ENCODE measurements at places on chromosomes 1 and 21.
A peak's percentile ranks its signal among the peaks of the same experiment; 100 is the strongest.

- DNase-seq: no peak
These were observed 54.9 kb downstream of the PTPRF start for GRCh38 chr1:43585557-43585956.

GRCh38 chr1:176558561-176558960 is 95.6 kb downstream of the PAPPA2 start:
- DNase-seq: no peak

DNA sequence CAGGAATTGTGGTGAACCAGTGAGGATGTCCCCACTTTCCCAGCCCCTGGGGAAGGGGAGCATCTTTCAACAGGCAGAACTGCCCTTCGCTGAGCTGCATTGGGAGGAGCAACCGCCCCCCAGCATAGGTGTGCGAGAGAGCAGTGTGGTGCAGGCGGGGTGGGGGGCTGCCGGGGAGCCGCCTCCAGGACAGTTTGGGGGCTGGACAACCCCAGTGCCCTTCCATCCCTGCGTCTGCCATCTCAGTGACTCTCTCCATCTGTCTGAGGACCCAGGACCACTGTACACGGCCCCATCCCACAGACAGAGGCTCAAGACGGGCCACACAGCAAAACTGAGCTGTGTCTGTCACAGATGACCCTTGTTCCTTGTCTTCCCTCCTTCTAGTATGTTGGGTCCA is 14.2 kb downstream of the PODN start:
- no peak for DNase-seq

- no peak for DNase-seq
These were observed 1.4 kb downstream of the VPS13D start for GRCh38 chr1:12231276-12231595.

GRCh38 chr1:55217226-55217986 is 2.2 kb upstream of the USP24 start:
- DNase-seq: no peak

DNA sequence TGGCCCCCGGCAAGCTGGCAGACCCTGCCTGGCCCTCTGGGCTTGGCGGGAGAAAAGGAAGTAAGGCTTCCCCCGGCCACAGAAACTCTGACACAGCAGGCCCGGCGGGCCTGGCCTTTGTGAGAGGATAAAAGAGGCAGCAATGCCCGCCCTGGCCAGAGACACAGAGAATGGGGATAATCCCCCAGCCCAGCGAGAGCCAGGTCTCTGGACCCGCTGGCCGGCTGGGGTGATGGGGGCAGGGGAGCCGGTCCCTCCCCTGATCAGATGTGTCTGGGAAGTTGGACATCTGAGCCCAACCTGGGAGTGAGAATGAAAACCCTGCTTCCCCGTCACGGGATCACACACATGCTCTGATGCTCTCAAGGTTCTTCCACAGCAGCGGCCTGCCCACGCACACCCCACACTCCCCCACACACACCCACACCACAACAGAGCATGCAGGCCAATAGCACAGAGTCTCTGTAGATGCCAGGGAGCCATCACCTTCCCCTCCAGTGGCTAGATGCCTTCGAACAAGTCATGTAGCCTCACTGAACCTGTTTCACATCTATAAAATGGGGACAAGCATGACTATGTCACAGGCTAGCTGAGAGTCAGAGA is 4.2 kb downstream of the RSPO1 start:
- DNase-seq: no peak

DNA sequence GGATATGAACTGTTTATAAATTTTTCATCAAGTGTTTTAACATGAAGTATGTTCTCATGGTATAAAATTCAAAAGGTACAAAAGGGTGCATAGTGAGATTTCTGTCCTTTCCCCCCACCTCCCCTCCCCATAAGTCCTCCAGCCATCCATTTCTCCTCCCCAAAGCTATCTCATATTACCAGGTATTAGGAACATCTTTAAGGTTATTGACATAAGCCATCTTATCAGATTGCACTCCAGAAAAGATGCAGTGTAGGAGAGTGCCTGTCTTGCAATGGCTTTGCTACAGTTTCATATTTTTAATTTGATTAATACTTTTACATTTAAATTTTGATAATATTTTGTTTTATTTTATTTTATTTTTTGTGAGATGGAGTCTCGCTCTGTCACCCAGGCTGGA is 13.5 kb upstream of the HPCAL4 start:
- no peak for DNase-seq

DNA sequence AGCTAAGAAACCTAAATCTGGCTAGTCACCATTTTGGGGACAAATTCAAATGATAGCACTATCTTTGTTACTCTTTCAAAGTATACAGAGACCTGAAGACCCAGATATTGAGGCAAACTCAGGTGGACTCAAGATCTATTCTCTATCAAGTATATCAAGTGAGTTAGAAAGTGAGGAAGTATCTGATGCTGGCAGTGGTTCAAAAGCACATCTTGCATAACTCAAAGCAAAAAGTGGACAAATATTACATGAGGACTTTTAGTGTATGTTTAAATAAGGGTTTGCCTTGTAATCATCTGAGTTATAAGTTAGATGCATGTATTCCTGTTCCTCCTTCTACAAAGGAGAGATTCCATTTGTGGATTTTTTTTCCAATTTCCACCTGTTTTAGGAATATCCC is 338.4 kb downstream of the DISC1 start:
- DNase-seq: no peak

DNA sequence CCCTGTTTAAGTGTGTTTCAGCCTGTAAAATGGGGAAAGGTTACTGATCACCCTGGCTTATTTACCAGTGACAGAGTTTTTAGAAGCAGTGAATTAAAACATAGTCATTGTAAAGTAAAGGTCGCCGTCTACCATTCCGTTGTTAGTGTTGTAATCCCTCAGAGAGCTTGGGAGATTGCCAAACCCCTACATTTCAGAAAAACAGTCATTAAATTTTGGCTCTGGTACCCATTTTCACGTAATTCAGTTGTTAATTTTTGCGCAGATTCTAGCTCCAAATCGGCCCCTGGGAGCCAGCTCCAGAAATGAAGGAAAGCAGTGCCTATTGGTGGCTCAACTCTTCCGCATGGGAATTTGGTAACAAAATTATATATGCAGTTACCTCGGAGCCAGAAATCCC is 127.7 kb upstream of the AJAP1 start:
- DNase-seq: no peak

- no peak for DNase-seq
These were observed 21.3 kb downstream of the RUNX1 start for GRCh38 chr21:35027563-35028450.

- DNase-seq: no peak
These were observed 5.6 kb downstream of the MX2 start for GRCh38 chr21:41367301-41367944.

GRCh38 chr1:62997884-62998283 is 214.0 kb downstream of the ATG4C start:
- DNase-seq: no peak

- DNase-seq: no peak
These were observed 308.6 kb downstream of the MATN1 start for GRCh38 chr1:30414851-30415165.

DNA sequence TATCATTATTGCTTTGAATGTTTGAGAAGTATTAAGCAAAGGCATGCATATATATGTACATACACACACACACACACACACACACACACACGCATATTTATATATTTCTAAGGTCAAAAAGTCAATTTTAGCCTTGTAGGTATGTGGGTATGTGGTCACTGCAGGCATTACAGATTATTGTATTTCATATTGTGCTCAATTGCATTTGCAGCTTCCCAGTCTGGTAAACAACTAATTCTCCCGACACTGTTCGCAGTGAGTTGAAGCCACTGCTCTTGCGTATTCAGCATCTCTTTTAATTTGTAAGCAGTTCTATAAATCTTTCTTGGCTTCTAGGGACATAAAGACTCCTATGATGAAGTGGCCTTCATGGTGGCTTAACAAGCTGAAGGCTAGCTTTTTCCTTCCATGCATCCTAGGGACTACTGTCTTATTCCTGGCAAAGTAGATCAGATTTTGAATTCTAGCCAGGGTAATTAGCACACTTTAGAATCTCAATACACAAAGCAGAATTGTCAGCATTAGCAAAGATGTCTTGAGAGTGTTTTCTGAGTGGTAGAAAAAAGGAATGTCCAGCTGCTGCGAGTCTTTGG is 368.6 kb upstream of the NEGR1 start:
- no peak for DNase-seq

GRCh38 chr1:179025975-179026812 is 500 bp downstream of the FAM20B start:
- no peak for DNase-seq

GRCh38 chr1:36155408-36156328 is at the start of gene MAP7D1:
TSS of gene MAP7D1 (plus strand) at chr1:36156160. CDS start at chr1:36156418, 258 bp downstream.
- no peak for DNase-seq

DNA sequence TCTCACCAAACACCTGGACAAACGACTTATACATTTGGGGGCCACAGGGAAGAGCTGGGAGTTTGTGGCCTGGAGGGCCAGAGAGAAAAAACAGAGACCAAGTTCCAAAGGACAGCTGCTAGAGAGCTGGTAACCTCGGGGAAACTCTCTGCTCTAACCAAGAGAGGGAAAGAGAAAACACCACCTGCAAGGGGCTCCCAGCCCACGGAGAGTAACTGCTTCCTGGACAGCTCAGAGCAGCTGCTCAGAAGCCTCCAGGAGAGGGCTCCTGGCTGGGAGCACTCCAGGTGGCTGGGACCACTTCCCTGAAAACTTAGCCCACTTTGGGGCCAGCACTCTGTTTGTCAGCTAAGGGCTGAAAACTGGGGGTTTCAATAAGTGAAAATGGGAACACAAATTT is 154.8 kb upstream of the GRIK3 start:
- no peak for DNase-seq

DNA sequence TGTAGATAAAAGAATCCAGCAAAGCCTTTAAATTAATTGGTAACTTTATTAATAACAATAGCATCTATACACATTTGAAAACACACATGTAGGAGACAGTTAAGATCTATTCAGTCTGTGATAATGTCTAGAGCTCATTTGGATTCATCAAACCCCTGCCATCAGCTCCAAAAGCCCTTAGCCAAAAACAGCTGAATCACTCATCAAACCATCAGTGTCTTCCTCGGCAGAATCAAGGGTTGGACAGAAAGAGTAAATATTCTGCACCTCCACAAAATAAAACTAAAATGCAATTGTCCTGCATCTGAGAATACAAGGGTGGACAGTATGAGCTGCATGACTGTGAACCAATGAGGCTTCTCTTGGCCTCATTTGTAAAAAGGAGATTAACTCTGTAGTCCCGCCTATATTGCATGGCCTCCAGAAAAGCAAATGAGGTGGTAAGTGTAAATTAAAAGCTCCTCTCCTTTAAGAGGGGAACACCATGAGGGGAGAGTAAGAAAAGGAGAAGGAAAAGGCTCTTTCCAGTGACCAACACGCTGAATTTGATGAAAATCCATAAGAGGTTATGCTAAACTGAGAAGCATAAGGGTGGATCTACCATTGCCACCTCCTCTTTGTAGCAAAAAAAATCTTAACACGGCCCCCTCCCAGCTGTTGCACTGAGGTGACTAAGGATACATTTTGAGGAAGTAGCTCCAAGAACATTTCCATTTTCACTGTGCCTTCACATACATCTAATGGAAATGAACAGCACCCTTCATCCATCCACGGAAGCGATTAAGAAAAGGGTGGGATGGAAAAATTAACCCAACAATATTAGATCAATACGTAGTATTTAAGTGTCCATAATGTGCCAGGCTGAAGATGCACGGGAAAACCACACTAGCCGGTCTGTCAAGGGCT is 14.7 kb upstream of the BOLA1 start:
- no peak for DNase-seq

DNA sequence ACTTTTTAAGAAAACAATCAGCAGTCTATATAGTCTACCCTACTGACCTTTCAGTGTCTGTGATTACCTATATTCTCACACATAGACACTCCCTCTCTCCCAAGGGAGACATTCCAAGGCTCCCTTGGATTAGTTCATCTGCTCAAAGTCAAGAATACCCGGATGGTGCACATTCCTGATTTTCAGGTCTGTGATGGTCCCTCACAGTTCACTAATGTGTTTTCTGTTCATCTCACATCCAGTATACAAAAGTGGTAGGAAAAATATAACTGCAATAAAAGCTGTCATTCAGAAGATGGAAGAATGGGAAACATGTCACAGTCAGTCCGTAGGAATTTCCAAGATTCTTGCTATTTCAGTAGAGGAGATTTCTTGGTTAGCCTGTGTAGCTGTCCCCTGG is 224.1 kb upstream of the CACYBP start:
- DNase-seq: no peak

GRCh38 chr1:91745640-91746373 is 140.1 kb downstream of the TGFBR3 start:
- DNase-seq: no peak

- peak; percentile 94 for DNase-seq
These were observed at the start of gene GUK1 for GRCh38 chr1:228139931-228140723. TSS of gene GUK1 (plus strand) at chr1:228140279. CDS start at chr1:228140303, 24 bp downstream.

Data from smooth muscle cell of the brain vasculature (primary cell).